ENCODE measurements at places on chromosomes 12 and 14. TPM values are rescaled to one million over a fixed set of nuclear protein-coding genes. Genes with fewer than 3 reads are reported as not detected.

DLGAP5 gene
- 27.6 TPM for total RNA-seq

KCNC2 gene
- total RNA-seq = not detected

ADCY4 gene
- total RNA-seq = 106 TPM

LALBA gene
- total RNA-seq = not detected

CNTN1 gene
- total RNA-seq = not detected

SPTSSA gene
- 16.1 TPM for total RNA-seq

MMP19 gene
- total RNA-seq = 5.3 TPM

PTCSC3 gene
- total RNA-seq = not detected

ATP6V1D gene
- total RNA-seq = 129 TPM

DPPA3 gene
- total RNA-seq = not detected

PSMD9 gene
- total RNA-seq = 41.8 TPM

STAT6 gene
- total RNA-seq = 133 TPM

KRT80 gene
- total RNA-seq = 0.52 TPM

TOGARAM1 gene
- 26.3 TPM for total RNA-seq

EIF2B1 gene
- 38.5 TPM for total RNA-seq

TAS2R30 gene
- total RNA-seq = 12.6 TPM

SMCO2 gene
- total RNA-seq = 1.6 TPM

KRT82 gene
- total RNA-seq = not detected

NEUROD4 gene
- total RNA-seq = not detected

MMP17 gene
- total RNA-seq = 1.3 TPM

SRRM4 gene
- total RNA-seq = not detected

GPRC5A gene
- 28.9 TPM for total RNA-seq

POP5 gene
- total RNA-seq = 24.3 TPM

STON2 gene
- 51.6 TPM for total RNA-seq

IFNG-AS1 gene
- 0.86 TPM for total RNA-seq

SERPINA6 gene
- total RNA-seq = not detected

NKX2-1 gene
- total RNA-seq = not detected

RBP5 gene
- not detected for total RNA-seq

TAS2R9 gene
- total RNA-seq = 0.32 TPM

SLC7A7 gene
- 6.1 TPM for total RNA-seq

NRDE2 gene
- total RNA-seq = 13.7 TPM

OR11G2 gene
- total RNA-seq = not detected

PYM1 gene
- 33.6 TPM for total RNA-seq

ARHGEF40 gene
- total RNA-seq = 30.7 TPM

CLEC9A gene
- total RNA-seq = not detected

SOS2 gene
- 37.7 TPM for total RNA-seq

PPP4R3A gene
- total RNA-seq = 63.5 TPM

LRTM2 gene
- not detected for total RNA-seq

OR4K13 gene
- not detected for total RNA-seq

B4GALNT3 gene
- 3.1 TPM for total RNA-seq

Data from articular chondrocyte of knee joint (primary cell).